ENCODE measurements at places on chromosomes 5 and 9. TPM values are rescaled to one million over a fixed set of nuclear protein-coding genes. Genes with fewer than 3 reads are reported as not detected.

- H3K36me3 ChIP-seq = no peaks in the 10 kb centered on the region
- no peaks in the 10 kb centered on the region for H3K27me3 ChIP-seq
- no peak overlapping the region for H3K4me3 ChIP-seq
These were observed 33.4 kb downstream of the STC2 start for GRCh38 chr5:173294673-173295320.

Gene RNF180
- 14.0 TPM for total RNA-seq

- no peak overlapping the region for H3K4me3 ChIP-seq
- peaks cover 15% of the 10 kb centered on the region for H3K4me1 ChIP-seq
- no peak for DNase-seq
- H3K36me3 ChIP-seq = no peaks in the 10 kb centered on the region
These were observed 21.7 kb downstream of the TTC33 start for GRCh38 chr5:40733879-40734563.

Gene FBP2
- not detected for total RNA-seq

Gene DHX29
- total RNA-seq = 19.2 TPM

Gene AP3B1
- 49.6 TPM for total RNA-seq

GRCh38 chr5:80213466-80213865, 42.4 kb downstream of the SERINC5 start:
- no peaks in the 10 kb centered on the region for H3K27me3 ChIP-seq
- H3K4me1 ChIP-seq = peaks cover 29% of the 10 kb centered on the region
- no peak overlapping the region for H3K27ac ChIP-seq
- H3K36me3 ChIP-seq = no peaks in the 10 kb centered on the region

DNA sequence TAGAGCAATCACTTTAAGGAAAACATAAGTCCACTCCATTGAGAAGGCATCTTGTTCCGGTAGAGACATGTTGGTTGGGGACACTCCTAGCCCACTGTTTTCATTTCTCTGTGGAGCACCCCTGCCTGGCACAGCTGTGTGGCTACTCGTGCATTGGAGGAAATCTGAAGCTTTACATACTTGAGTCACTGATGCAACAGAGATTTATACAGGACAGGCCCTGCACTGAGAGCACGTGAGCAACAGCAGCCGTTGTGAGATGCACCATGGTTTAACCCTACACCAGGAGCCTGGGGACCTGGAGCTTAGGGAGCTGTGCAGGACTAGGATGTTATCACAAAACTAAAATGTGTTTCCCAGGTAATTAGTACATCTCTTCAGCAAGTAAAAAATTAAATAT, 230.7 kb upstream of the IRX1 start:
- no peaks in the 10 kb centered on the region for H3K36me3 ChIP-seq
- H3K27ac ChIP-seq = no peak overlapping the region
- no peak overlapping the region for H3K4me3 ChIP-seq
- no peaks in the 10 kb centered on the region for H3K27me3 ChIP-seq

- no peak overlapping the region for H3K27ac ChIP-seq
- no peaks in the 10 kb centered on the region for H3K27me3 ChIP-seq
- no peaks in the 10 kb centered on the region for H3K36me3 ChIP-seq
These were observed 9.7 kb downstream of the TIGD6 start for GRCh38 chr5:149990518-149991376.

GRCh38 chr5:53350991-53351770, 129.2 kb upstream of the FST start:
- no peak overlapping the region for H3K4me3 ChIP-seq
- DNase-seq = no peak
- H3K27me3 ChIP-seq = no peaks in the 10 kb centered on the region
- H3K36me3 ChIP-seq = no peaks in the 10 kb centered on the region
- peaks cover 5% of the 10 kb centered on the region for H3K4me1 ChIP-seq

- DNase-seq = no peak
- H3K27ac ChIP-seq = no peak overlapping the region
- no peak overlapping the region for H3K4me3 ChIP-seq
- H3K36me3 ChIP-seq = no peaks in the 10 kb centered on the region
- no peaks in the 10 kb centered on the region for H3K27me3 ChIP-seq
These were observed 57.3 kb upstream of the SLC28A3 start for GRCh38 chr9:84397822-84398221.

Gene TEK
- total RNA-seq = 12.5 TPM

Gene LCNL1
- 2.0 TPM for total RNA-seq

DNA sequence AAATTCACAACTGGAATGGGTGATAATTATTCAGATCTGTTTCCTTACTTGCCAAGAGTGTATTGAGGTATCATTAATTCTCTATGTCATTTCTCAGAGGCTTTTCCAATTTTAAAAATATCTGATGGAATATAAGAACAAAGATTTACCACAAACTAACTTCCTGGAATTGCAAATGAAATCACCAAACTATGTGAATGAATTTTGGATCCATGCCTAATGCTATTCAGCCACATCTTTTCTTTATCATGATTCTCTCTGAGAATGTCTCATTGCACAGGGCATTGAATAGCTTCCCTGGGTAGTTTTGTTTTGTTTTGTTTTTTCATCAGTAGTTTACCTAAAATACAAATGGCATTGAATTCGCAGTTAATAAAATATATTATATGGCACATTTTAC, 146.9 kb upstream of the FBN2 start:
- no peak overlapping the region for H3K4me3 ChIP-seq
- no peak overlapping the region for H3K27ac ChIP-seq
- H3K4me1 ChIP-seq = no peaks in the 10 kb centered on the region
- DNase-seq = no peak
- no peaks in the 10 kb centered on the region for H3K27me3 ChIP-seq
- no peaks in the 10 kb centered on the region for H3K36me3 ChIP-seq

- no peak for DNase-seq
- peak overlapping the region; percentile 78 for H3K27ac ChIP-seq
- no peaks in the 10 kb centered on the region for H3K36me3 ChIP-seq
- H3K4me3 ChIP-seq = no peak overlapping the region
- peaks cover 21% of the 10 kb centered on the region for H3K4me1 ChIP-seq
These were observed 170.5 kb downstream of the ARHGEF28 start for GRCh38 chr5:73796164-73797131.

- H3K4me3 ChIP-seq = no peak overlapping the region
- no peak for DNase-seq
- H3K4me1 ChIP-seq = peaks cover 53% of the 10 kb centered on the region
- H3K27me3 ChIP-seq = no peaks in the 10 kb centered on the region
- H3K27ac ChIP-seq = peak overlapping the region; percentile 22
These were observed 83.0 kb upstream of the TNC start for GRCh38 chr9:115200711-115201505.

Gene NEUROG1
- not detected for total RNA-seq

GRCh38 chr5:158938200-158938599, 161.5 kb downstream of the EBF1 start:
- H3K4me3 ChIP-seq = no peak overlapping the region
- no peaks in the 10 kb centered on the region for H3K36me3 ChIP-seq
- H3K4me1 ChIP-seq = peaks cover 13% of the 10 kb centered on the region
- no peaks in the 10 kb centered on the region for H3K27me3 ChIP-seq
- H3K27ac ChIP-seq = no peak overlapping the region

GRCh38 chr5:150503977-150504620, 3.8 kb upstream of the NDST1 start:
- peaks cover 99% of the 10 kb centered on the region for H3K4me1 ChIP-seq
- H3K36me3 ChIP-seq = no peaks in the 10 kb centered on the region
- H3K27ac ChIP-seq = peak overlapping the region; percentile 72
- no peak for DNase-seq
- H3K4me3 ChIP-seq = no peak overlapping the region
- no peaks in the 10 kb centered on the region for H3K27me3 ChIP-seq

DNA sequence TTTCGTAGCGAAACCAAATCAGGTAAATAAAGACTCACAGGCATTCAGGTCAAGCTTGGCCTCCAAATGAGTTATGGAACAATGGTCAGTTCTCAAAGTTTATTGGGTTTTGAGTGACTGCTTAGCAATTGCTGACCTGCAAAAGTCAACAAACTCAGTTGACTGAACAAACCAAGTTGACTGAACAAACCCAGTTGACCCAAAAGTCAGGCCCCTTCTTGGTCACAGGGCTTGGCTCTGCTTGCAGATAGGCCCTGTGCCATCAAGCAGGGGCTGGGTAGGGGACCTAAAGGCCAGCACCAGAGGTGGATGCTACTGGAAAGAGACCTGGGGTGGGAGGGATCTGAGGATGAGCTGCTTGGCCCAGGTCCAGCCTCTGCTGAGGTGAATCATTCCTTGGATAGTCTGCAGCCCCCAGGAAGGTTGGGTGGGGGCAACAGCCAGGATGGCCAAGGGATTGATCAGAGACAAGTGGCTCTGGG, 64.6 kb downstream of the GADD45G start:
- H3K27me3 ChIP-seq = no peaks in the 10 kb centered on the region
- no peaks in the 10 kb centered on the region for H3K36me3 ChIP-seq
- no peak overlapping the region for H3K4me3 ChIP-seq
- H3K27ac ChIP-seq = no peak overlapping the region
- no peak for DNase-seq
- peaks cover 9% of the 10 kb centered on the region for H3K4me1 ChIP-seq

GRCh38 chr9:36401164-36401740, 1.2 kb upstream of the RNF38 start:
- H3K4me1 ChIP-seq = peaks cover 28% of the 10 kb centered on the region
- no peaks in the 10 kb centered on the region for H3K36me3 ChIP-seq
- no peak for DNase-seq
- no peaks in the 10 kb centered on the region for H3K27me3 ChIP-seq
- peak overlapping the region; percentile 93 for H3K27ac ChIP-seq

All from vagina (tissue), 2 donors.